NCI-H1436 treated with DMSO at 0.1 percent for 48 hours (cell line): ENCODE measurements at places on chromosomes 13 and 19.

DNA sequence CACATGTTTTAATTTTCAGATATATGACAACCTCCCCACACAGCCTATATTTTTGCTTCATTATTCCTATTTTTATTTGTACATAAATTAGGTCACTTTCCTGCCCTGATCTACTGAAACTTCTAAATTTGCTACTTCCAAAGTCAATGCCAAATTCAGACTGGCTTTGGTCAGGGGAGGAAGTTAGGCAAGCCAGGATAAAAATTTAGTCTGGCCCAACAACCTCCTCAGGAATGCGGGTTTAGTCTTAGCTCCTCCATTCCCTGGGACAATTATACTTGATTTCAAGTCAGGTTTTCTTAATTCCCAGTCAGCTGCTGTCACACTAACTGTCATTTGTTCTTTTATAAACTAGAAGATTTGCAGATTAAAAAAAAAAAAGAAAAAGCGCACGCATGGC is 84.3 kb downstream of the TM9SF2 start:
- DNase-seq, result no peak

DNA sequence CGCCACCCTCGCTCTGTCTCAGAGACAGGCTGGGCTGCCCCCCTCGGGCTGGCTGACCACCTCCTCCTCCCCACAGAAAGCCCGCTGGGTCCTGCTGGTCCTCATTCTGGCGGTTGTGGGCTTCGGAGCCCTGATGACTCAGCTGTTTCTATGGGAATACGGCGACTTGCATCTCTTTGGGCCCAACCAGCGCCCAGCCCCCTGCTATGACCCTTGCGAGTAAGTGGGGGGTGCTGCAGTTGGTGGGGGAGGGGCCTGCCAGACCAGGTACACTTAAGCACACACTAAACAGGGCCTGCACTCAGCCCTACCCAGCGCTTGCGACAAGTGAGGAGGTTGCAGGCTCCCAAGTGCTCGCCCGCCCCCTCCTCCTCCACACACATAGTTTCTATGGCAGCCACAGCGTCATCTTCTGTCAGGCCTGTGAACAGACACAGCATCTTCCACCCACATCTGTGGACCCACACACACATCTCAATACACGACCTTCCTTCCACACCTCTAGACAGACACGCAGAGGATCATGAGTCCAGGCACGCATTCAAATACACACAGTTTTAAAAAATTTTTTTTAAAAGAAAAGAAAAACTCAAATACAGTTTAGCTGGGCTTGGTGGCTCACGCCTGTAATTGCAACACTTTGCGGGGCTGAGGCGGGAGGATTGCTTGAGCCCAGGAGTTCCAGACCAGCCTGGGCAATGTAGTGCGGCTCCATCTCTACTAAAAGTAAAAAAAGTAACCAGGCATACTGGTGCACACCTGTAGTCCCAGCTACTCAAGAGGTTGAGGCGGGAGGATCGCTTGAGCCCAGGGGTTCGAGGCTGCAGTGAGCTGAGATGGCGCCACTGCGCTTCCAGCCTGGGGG is 18.4 kb downstream of the PLD3 start:
- no peak for DNase-seq

GRCh38 chr13:24103782-24104372 is 56.6 kb upstream of the SPATA13 start:
- DNase-seq, result no peak

GRCh38 chr13:93398167-93399035 is 171.8 kb downstream of the GPC6 start:
- no peak for DNase-seq

- no peak for DNase-seq
Observed at GRCh38 chr13:106480351-106480910, 55.0 kb downstream of the EFNB2 start.

DNA sequence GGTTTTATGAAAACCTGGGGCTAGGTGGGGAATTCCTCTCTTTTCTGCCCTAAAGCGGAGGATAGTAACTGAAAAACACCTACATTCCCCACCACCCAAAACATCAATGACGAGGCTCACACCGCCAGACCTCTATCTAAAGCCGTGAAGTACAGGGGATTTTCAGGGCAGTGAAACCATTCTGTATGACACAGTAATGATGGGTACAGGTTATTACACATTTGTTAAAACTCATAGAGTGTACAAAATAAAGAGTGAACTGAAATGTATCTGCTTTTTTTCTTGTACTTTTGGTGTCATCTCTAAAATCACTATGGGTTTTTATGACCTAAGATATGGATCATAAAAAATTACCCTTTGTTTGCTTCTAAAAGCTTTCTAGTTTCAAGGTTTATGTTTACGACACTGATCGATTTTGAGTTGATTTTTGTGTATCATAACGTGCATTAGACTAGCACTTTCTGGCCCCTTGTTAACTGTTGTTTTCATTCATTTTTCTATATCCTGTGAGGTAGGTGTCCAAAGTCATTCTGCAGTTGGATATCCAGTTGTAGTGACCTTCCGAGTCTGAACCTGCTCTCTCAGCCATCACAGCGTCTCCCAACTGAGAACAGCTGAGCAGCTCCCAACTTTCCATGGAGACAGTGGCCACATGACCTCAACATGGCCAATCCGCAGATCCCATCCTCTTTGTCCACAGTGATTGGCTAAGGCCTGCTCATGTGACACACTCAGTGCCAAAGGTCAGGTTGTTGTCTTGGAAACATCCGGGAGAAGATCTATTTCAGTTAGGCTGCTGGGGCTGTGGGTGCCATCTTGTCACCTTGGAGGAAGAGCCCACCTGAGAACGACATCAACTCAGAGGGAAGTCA is 10.3 kb downstream of the MBD3L2B start:
- DNase-seq, result no peak

DNA sequence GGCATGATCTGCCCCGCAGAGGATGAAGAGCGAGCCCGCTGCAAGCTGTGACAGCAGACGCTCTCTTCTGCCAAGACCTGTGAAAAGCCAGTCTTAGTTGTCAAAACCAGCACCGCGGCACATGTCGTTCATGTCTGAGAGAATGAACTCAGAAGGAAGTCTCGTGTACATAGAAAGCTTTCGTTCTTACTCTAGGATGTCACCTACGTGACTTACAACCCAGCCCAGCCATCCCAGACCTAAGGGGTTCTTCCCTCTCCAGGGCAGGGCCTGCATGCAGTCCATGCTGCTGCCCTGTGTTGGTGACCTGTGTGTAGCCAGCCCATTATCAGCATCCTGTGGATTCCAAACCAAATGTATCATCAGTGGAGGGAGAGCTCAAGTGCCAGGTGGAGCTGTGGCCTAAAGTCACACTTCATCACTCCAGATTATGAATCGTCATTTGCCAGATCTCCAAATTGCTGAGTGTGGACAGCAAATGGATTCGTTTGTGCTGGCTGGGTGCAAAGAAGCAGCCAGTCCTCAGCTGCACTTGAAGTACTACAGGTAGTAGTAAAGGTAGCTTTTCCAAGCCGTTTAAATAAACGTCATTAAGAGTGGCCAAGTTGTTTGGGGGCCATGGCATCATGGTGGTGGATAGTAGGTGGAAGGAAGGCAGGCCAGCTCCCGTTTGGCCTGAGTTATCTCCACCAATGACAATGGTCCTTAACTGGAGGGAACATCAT is 73.9 kb upstream of the GPR183 start:
- DNase-seq, result no peak

DNA sequence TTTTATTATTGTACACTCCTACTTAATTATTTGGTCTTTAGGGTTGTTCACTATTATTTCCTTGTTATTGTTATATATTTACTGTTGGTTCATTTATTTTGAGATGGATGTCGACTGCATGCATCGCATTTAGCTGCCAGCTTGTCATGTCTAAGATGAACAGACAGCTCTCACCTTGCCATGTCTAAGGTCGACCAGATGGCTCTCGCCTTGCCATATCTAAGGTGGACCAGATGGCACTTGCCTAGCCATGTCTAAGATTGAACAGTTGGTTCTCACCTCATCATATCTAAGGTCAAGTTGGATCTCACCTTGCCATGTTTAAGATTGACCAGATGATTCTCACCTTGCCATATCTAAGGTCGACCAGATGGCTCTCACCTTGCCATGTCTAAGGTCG is 1440.9 kb downstream of the UQCRFS1 start:
- DNase-seq, result no peak

- no peak for DNase-seq
Observed at GRCh38 chr13:113472355-113473025, 18.0 kb downstream of the DCUN1D2 start.

DNA sequence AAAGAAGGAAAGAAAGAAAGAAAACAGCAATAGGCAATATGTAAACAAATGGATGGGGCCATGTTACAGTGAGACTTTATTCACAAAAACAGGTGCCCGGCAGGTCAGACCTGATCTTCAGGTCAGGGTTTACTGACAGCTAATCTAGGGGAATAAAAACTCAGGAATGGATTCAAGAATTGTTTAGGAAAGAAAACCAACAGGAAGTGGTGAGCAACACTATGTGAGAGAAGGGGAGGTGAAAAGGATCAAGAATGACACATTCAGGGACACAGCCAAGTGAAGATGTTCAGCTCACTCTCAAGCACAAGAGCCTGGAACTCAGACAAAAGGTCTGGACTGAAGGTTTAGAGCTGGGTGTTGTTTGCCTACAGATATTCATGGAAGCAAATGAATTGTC is 244.5 kb downstream of the EFNB2 start:
- no peak for DNase-seq

GRCh38 chr13:95745289-95745688 is 68.3 kb downstream of the DNAJC3 start:
- no peak for DNase-seq

- no peak for DNase-seq
Observed at GRCh38 chr19:2478278-2478755, 2.4 kb downstream of the GADD45B start.

DNA sequence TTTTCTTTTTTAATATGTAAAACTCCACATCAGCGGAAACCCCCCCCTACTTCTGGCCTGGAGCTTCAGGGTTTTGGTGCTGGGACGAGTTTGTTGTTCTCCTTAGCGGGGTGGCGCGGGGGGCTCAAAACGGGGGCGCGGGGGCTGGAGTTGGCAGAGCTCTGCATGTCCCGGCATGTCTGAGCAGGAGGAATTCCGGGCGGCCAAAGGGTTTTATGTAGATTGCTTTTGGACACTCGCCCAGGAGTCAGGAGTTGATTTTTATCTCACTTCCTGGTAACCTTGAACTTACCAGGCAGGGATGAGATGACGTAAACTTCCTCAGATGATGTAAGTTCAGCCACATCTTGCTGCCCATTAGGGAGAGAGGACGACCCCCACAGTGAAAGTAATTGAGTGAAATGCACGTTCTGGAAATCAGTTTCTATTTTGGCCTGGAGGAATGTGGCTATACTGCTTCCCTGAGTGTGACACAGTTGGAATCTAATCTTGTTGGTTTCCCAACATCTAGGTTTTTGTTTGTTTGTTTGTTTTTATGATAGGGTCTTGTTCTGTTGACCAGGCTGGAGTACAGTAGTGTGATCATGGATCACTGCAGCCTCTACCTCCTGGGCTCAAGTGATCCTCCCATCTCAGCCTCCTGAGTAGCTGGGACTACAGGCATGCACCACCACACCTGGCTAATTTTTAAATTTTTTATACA is 21.0 kb upstream of the GDF15 start:
- DNase-seq, result peak; percentile 23

- no peak for DNase-seq
Observed at GRCh38 chr19:15463861-15464371, 428 bp downstream of the RASAL3 start.

DNA sequence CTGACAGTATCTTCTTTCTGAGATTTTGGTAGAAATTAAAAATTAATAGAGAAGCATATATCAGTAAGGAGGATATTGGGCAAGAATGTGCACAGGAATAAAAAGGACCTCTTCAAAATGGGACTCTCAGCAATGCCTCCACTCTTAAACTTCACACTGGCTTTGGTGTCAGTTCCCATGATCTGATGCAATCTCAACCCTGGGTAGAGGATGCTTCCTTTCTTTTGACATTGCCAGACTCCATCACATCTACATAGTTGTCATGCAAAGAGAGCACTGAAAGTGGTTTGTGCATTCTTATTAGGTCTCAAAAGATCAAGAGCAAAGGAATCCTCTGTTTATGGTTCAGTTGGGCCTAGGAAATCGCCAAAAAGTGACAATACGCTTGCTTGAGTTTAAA is 26.3 kb downstream of the STARD13 start:
- DNase-seq, result no peak

DNA sequence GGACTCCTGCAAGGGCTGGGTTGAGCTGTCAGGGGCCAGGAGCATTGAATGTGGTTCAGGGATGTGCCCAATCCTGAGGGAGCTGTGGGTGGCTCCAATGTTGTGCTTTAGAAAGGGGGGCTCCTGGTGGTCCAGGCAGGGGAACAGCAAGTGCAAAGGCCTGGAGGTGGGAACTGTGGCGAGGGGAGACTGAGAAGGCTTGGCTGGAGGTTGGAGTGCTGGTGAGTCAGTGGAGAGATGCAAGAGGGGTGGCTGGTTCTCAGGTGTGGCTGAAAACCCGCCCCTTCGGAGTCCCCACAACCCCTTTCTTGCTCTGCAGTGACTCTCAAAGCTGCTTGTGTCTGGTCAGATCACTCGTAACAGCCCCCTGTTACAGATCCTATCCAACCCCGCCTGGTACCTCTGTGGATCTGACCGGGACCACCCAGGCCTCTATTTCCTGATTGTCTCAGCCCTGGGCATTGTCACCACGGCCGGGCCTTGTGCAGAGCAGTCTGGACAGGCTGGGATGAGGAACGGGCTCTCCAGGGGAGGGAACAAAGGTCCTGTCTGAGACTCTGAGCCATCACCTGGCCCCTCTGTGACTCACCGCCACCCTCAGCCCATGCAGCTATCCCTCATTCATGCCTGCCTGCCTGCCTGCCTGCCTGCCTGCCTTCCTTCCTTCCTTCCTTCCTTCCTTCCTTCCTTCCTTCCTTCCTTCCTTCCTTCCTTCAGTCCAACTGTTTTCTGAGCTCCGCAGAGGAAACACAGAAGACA is 1.4 kb upstream of the KCNN1 start:
- no peak for DNase-seq

GRCh38 chr13:40583738-40584137 is 82.7 kb downstream of the FOXO1 start:
- no peak for DNase-seq

DNA sequence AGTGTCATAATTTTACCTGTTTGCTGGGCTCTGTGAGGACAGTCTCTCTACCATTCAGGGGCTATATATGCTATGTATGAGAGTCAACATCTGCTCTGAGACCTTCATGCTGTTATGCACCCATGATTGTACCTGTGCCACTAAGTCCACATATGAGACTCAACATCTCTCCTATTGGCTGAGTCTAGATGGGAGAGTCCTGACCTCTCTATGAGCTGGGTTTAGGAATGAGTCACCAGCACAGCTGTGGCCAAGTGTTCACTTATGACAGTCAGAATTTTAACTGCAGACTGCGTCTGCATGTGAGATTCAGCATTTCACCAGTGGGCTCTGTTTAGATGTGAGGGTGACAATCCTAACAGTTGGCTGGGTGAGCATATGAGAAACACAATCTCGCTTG is 49.5 kb downstream of the ZNF729 start:
- no peak for DNase-seq

- DNase-seq, result no peak
Observed at GRCh38 chr19:55646889-55647731, 902 bp upstream of the CCDC106 start.

GRCh38 chr13:114105521-114106225 is 26.8 kb downstream of the RASA3 start:
- DNase-seq, result no peak

- no peak for DNase-seq
Observed at GRCh38 chr13:50153876-50154275, 138.6 kb downstream of the KCNRG start.
